Hematopoietic multipotent progenitor cell treated with erythropoietin and hydrocortisone succinate and interleukin-3 and kit ligand, for 15 days (in vitro differentiated cells): ENCODE measurements at places on chromosomes 7 and 10.

- peak; percentile 21 for DNase-seq
Observed at GRCh38 chr10:35378541-35379210, 42.4 kb downstream of the CCNY start.

GRCh38 chr7:26681819-26682418 is 182.5 kb downstream of the SKAP2 start:
- peak; percentile 51 for DNase-seq

DNA sequence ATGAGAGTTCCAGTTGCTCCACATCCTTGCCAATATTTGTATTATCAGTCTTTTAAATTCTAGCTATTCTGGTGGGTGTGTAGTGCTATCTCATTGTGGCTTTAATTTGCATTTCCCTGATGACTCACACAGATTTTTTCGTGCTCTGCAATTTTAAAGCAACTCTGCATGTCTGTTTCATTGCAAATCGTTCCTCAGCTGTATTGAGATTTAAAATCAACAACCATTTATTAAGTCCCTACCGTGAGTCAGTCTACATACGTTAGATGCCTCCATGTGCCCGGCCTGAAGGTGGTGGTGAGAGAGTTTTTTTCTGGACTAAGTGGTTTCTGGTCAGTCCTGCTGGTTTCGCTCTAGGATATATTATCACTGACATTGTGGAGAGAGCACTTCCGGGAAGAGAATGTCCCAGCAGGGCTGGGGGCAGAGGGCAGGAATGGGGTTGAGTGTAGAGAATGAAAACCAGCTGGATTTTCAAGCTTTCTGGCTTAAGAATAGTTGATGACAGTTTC is 8.4 kb upstream of the HYCC1 start:
- no peak for DNase-seq

DNA sequence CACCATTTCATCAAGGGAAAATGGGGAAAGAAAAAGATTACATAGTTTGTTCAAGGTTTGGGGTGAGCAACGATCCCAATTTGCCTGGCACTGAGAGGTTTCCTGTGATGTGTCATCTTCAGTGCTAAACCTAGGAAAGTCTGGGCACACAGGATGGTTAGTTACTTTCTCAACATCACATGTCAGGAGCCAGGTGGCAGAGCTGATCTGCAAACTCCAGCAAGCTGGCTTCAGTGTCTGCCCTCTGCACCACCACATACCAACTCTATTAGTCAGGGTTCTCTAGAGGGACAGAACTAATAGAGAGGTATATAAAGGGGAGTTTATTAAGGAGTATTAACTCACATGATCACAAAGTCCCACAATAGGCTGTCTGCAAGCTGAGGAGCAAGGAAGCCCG is 11.3 kb downstream of the ADAM12 start:
- no peak for DNase-seq

- DNase-seq, result no peak
Observed at GRCh38 chr7:94529516-94529915, 19.9 kb downstream of the CASD1 start.

DNA sequence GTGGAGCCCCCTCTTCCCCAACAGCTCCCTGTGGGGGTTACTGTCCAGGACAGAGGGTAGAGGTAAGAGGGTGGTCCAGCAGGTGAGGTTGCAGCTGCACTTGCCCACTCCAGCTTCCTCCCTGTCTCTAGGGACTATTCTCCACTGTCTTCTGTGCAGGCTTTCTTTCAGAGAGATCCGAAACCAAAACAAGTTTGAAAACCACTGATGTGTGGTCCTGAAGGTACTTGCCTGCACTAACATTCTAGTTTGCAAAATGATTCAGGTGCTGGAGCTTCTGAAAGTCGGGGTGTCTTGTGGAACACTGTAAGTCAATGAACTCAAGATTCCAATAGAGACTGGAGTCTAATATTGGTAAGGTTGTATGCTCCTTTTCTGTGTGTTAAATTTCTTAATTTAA is 63.1 kb downstream of the BLNK start:
- DNase-seq, result no peak

DNA sequence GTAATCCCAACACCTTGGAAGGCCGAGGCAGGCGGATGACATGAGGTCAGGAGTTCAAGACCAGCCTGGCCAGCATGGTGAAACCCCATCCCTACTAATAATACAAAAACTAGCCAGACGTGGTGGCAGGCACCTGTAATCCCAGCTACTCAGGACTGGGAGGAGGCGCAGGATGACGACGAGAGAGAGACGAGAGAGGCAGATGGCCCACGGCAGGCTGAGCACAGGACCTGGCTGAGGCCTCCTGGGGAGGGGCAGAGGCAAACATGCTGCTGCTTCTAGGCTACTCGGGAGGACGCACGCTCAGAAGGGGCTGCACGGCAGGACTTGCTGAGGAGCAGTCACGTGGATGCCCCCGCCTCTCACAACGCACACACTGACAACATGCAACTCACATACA is 22.4 kb downstream of the DIP2C start:
- no peak for DNase-seq

- DNase-seq, result no peak
Observed at GRCh38 chr10:5365928-5366327, 1.2 kb downstream of the UCN3 start.

- DNase-seq, result no peak
Observed at GRCh38 chr10:70271996-70272924, 11.5 kb downstream of the NPFFR1 start.

DNA sequence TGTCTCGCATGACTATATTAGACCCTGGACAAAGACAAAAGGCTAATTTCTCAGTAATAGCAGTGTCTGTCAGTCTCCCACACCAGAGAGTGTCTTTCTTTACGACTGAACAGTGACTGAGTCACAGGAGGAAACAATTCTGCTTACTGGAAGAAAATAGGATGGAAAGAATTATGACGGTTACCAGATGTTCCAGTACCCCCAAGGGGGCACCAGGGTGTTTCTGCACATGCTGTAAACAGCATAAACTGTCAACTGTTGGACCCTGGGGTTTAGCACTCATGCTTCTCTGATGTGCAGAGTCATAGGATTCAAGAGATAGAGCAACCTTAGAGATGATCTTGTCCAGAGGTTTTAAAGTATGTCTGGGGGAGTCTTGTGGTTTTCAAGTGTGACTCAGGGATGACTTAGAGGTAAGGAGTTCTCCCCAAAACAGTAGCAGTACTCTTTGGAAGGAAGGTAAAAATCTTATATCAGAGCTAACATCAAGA is 291.7 kb downstream of the THSD7A start:
- no peak for DNase-seq

DNA sequence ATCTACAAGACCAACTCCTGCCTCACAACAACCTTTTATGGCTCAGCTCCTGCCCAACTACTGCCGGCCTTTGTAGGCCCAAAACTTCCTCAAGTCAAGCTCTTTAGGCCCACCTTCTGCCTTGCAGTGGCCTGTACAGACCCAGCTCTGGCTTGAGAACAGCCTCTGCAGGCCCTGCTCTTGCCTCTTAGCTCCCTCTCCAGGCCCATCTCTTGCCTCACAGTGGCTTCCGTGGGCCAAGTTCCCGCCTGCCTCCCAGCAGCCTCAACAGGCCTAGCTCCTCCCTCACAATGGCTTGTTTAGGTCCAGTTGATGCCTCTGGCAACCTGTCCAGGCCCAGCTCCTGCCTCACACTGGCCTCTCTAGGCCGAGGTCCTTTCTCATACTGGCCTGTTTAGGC is 32.4 kb upstream of the VKORC1L1 start:
- no peak for DNase-seq

DNA sequence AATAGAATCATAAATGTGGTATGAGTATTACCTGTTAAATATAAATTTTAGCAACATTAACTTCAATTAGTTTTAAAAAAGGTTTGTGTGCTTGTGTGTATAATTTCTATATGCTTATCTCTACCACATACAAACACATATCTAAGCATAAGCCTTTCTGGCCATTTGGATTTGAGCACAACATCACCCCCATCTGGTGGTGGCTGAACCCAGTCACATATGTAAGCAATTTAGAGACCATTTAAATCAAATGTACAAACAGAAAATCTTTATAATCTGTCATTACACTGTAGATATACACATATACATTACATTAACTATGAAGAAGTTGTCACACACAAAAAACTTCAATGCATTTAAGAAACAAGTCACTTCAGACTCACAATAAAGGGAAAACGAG is 31.7 kb downstream of the GPR22 start:
- DNase-seq, result peak; percentile 72

GRCh38 chr10:29039091-29039490 is 249.8 kb upstream of the LYZL1 start:
- no peak for DNase-seq

- DNase-seq, result no peak
Observed at GRCh38 chr10:112810711-112811151, 139.3 kb upstream of the TCF7L2 start.

GRCh38 chr10:68560186-68560942 is at the start of gene TET1:
TET1 (plus strand) TSS chr10:68560337; CDS start chr10:68572339, 12,002 bp downstream.
- no peak for DNase-seq

DNA sequence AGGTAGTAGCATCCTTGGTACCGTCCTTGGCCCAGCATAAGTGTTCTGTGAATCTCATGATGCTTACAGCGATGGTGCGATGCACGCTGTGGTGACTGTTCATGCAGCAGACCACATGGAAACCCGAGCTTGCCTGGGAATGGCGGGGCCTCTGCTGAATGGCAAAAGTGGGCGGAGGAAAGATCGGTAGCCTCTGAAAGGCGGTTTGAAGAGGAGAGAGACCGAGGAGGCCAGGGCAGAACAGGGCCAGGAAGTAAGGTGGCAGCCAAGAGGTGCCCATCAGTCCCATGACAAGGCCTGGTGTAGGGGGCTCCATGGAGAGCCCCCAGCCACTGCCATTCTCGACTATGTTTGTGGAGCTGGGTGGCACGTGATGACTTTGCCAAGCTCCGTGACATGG is 33.2 kb upstream of the CNPY1 start:
- no peak for DNase-seq
